ENCODE measurements at places on chromosomes 16 and 17.
A peak's percentile ranks its signal among the peaks of the same experiment; 100 is the strongest.

DNA sequence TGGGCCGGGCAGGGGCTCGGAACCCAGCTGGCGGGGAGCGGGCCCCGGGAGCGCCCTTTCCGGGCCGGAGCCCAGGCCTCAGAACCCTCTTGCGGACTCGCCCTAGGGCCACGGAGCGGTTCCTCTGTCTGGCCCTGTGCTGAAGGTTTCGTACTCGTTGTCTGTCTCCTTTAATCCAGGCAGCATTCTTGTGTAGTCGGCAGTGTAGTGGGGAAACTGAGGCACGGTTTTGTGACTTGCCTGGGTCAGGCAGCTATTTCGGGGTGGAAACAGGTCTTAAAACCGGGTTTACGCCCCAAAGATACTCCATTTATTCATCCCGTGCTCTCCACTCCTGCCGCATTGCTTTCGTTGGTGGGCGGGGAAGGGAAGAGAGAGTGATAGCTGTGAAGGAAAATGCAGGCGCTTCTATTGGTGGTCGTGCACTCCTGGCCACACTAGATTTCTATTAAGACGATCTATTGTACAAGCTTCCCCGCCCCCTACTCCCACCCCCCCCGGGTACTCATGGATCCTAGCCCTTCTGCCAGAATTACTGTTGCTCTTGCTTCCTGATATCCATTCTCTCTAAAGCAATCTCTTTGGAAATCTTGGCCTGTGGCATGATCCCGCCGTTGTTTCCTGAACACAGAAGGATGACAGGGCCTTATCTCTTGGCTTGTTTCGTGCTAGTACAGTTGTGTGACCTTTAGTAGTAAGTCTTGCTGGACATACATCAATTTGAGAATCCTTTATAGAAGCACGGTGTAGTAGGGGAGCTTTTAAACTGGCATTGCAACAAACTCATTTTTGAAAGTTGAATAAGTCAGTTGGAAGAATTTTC is 751 bp downstream of the DCAF7 start:
- peak; percentile 18 for DNase-seq

- no peak for DNase-seq
These were observed 45.2 kb upstream of the MAP3K14 start for GRCh38 chr17:45361976-45362375.

DNA sequence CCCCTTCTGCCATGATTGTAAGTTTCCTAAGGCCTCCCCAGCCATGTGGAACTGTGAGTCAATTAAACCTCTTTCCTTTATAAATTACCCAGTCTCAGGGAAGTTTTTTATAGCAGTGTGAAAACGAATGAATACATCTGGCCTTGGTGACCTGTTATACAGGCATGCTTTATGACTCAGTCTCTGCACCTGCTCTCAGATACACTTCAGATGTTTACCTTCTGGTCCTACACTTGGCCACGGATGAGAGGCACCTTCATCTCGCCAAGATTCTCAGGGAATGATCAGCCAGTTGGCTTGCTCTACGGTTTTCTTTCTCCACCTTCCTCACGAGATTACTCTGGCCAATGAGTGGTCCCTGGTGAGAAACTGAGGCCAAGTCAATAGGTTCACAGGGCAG is 304.7 kb downstream of the CA10 start:
- no peak for DNase-seq

GRCh38 chr17:57399690-57400089 is 143.4 kb downstream of the MSI2 start:
- DNase-seq: no peak

GRCh38 chr17:27457731-27458523 is 1.7 kb downstream of the KSR1 start:
- no peak for DNase-seq

GRCh38 chr17:8158267-8159031 is 4.3 kb downstream of the VAMP2 start:
- DNase-seq: peak; percentile 91

DNA sequence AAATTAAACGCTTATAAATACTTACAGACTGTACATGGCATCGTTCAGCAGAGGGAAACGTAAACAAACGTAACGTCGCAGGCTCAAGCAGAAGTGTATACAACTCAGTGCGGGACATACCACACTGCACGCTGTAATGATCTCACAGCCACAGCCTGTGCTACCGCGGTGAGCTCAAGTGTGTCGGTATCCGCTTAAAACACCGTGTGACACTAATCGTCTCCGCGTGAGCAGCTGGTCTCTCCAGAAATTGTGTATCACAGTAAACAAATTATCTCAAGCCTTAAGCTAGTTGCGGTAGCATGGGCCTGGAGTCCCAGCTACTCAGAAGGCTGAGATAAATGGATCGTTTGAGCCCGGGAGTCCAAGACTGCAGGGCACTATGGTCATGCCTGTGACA is 115.3 kb downstream of the ANKRD11 start:
- DNase-seq: no peak

GRCh38 chr16:69089091-69089910 is 16.2 kb upstream of the HAS3 start:
- DNase-seq: peak; percentile 81

DNA sequence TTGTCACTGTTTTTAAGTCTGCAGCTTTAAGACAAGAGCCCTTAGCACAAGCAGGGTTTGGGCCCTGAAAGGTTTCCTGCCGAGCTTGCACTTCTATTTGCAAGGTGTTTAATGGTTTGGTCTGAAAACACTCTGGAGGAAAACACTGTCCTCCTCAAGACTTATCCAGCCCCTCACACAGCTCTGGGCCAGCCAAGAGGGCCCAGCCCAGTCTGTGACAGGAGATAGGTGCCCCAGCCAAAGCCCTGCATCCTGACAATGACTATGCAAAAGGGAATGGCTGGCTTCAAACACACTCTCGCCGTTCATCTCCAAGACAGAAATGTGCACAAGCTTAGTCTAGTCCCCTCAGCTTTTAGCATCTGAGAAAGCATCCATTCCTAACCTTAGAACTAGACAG is 26.9 kb downstream of the MPG start:
- DNase-seq: no peak

GRCh38 chr16:27441998-27442397 is 40.0 kb downstream of the IL21R start:
- DNase-seq: no peak

DNA sequence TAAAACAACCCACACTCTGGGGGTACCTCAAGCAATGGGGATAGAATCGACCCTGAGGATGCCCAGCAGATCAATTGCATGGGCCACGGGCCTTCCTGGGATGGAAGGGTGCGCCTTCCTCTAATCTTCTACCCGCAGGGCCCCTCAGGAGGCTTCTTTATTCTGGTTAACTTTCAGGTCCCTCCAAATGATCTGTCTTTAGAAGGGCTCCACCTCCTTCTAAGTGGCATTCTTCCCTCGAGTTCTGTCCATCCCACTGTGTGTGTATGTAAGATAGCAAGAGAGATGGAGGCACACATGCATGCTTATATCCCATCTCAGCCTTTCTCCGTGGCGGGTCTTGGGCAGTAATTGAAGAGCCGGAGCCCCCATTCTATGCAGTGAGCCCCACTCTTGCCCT is 125.7 kb downstream of the MRM1 start:
- no peak for DNase-seq

GRCh38 chr17:4186357-4186881 is 43.4 kb downstream of the CYB5D2 start:
- no peak for DNase-seq

- DNase-seq: no peak
These were observed 7.8 kb downstream of the DLX3 start for GRCh38 chr17:49987290-49987585.

- no peak for DNase-seq
These were observed 34.4 kb downstream of the GPRC5B start for GRCh38 chr16:19850131-19850817.

DNA sequence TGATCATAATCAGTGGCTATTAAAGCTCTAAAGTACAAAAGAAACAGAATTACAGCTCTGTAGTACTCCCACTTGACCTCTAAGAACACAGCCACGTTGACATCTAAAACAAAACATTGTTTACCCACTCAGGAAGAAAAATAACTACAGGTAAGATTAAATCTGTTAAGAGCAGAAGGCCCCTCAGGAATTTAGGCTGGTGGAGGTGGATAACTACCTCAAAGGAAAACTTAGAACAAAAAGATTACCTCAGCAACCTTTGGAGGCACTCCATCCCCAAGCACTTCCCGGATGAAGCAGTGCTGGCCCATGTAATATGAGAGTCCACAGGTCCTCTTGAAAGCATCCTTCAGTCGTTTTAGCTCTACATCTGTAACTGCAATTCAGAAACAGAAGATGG is 46.7 kb downstream of the USP32 start:
- DNase-seq: no peak

GRCh38 chr17:81890447-81891302 is 711 bp downstream of the ALYREF start:
- DNase-seq: peak; percentile 23

- DNase-seq: no peak
These were observed 62.6 kb downstream of the AMFR start for GRCh38 chr16:56362706-56363105.

- DNase-seq: no peak
These were observed 126.0 kb upstream of the CIBAR2 start for GRCh38 chr16:85238233-85238647.

DNA sequence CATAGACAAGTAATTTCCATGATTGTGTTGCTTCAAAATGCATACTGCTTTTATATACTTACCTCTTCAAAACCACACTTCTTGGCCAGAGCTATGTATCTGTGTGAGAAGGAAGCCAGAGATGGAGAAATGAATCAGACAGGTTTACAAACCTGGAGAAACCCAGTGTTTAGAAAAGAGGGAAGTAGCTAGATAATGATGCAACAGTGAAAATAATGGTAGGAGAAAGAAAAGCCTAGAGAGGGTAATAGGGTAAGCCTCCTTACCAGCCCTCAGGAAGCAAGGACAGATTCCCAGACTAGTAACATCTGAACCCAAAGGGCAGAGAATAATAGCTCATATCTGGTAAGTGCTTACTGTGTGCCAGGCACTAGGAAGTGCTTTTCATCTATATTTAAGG is 250.3 kb upstream of the CDH11 start:
- no peak for DNase-seq

DNA sequence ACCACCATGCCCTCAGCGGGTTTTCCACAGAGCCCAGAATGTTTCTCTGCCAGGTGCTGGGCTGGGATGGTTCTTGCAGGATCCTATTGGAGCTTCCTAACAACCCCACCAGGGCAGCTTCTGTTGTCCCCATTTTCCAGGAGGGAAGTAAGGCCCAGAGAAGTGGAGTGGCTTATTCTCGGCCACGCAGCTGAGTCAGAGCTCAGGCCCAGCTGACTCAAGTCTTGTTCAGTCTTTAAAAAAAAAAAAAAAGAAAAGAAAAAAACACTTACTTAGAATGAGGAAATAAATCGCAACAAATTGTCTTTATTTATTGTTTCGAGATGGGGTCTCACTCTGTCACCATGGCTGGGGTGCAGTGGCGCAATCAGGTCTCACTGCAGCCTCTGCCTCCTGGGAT is 413.0 kb downstream of the CPPED1 start:
- no peak for DNase-seq

DNA sequence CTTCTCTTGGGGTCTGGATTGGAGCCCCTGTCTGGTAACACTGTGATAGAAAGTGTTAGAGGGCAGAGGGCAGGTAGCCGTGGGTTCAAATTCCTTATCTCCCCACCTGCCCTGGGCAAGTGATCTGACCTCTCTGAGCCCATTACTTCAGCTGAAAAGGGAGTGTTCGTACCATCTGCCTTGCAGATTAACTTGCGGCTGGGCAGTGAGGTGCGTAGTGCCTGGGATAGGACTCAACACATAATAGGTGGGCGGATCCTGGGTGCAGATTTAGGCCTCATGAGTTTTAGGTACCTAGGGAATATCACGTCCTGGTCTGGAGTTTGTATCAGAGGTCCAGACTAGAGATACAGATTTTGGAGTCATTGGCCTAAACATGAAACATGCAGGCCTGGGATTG is 329.6 kb downstream of the CPPED1 start:
- no peak for DNase-seq

Data from activated CD4-positive, alpha-beta T cell treated with anti-CD3 and anti-CD28 coated beads, Interleukin-2, amount 50 U/mL, for 16 hours (primary cell).